Caco-2 (cell line): ENCODE measurements at places on chromosomes 11 and 22. TPM values are rescaled to one million over a fixed set of nuclear protein-coding genes. Genes with fewer than 3 reads are reported as not detected.

OR8G5 gene
- not detected in 2 replicates for total RNA-seq

C11orf52 gene
- 14.4 and 14.8 TPM in 2 replicates for total RNA-seq

NECTIN1 gene
- 60.1 and 63.6 TPM in 2 replicates for total RNA-seq

SCYL1 gene
- total RNA-seq, result 123 and 124 TPM in 2 replicates

OR52E4 gene
- not detected in 2 replicates for total RNA-seq

SAA1 gene
- not detected in 2 replicates for total RNA-seq

GRCh38 chr11:114440971-114441763 lies 1.9 kb downstream of the REXO2 start:
- no peak for DNase-seq

- peak; percentile 77 for DNase-seq
These were observed at the start of gene VEGFB for GRCh38 chr11:64233913-64234586. Gene VEGFB, plus strand, starts transcription at chr11:64234584. Its CDS starts 250 bp downstream, at chr11:64234834.

GRCh38 chr11:111305876-111306275 lies 7.5 kb downstream of the POU2AF3 start:
- DNase-seq, result no peak

DNA sequence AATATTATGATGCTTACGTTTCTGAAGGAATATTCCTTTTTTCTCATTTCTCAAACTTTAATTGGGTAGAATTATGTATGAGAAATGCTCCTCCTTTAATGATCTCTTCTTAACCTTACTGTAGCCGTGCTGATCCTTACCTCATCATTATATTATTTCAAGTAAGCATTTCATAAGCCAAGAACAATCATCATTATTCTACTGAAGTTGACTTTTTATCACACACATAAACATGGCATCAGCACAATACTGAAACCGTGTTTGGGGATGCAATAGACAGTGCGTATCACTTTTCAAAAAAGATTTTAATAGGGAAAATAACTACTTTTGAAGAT lies 162.8 kb downstream of the ARHGAP42 start:
- no peak for DNase-seq

- DNase-seq, result no peak
These were observed 11.5 kb upstream of the TIMP3 start for GRCh38 chr22:32789797-32790620.

DNA sequence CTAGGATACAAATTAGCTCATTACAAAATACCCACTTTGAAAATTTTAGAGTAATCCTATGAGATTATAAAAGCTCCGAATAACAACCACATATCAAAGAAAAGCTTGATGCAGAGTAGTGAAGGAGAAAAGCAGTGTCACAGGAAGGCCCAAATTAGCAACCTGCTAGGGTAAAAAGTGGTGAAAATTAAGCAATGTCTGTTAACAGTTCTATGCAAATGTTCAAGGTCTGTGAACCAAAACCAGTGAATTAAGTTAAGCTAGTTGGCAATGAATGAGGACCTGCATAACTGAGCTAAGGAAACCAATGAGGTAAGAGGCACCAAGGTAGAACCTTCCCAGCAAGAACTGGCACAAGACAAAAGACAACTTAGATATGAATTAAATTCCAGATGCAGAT lies 29.6 kb downstream of the PRDM10 start:
- no peak for DNase-seq

DNA sequence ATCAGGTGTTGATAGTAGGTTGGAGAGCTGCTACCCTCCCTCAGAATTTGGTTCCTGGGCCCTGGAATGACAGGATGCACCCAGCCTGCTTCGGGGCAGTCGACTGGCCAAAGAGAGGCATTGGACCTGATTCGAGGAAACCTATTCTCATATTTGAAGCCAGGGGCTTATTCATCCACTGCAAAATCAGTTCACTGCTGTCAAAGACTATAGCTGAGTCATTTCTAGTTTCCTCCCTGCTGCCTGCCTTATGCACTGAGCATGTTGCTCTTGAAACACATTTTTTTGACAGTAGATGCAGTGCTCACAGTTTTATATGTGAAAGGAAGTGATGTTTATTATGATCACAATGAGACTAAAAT lies 565.4 kb downstream of the ETS1 start:
- no peak for DNase-seq

- no peak for DNase-seq
These were observed 2.7 kb downstream of the NAV2 start for GRCh38 chr11:19715373-19715772.
